DMS79 treated with DMSO at 0.1 percent for 48 hours (cell line): ENCODE measurements at places on chromosomes 4 and X.
A peak's percentile ranks its signal among the peaks of the same experiment; 100 is the strongest.

DNA sequence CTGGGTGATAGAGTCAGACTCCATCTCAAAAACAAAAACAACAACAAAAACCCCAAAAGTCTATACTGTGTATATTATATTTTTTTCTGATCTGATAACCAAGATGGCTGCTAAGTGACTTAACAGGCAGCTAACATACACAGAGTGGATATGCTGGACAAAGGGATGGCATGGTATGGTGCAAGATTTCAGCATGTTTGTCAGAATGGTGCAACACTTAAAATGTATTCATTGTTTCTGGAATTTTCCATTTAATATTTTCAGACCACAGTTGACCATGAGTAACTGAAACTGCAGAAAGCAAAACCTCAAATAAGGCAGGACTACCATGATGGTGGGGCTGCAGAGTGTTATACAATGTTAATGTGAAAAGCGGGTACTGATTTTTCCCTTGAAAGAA lies 6.1 kb upstream of the BOD1L1 start:
- no peak for DNase-seq

DNA sequence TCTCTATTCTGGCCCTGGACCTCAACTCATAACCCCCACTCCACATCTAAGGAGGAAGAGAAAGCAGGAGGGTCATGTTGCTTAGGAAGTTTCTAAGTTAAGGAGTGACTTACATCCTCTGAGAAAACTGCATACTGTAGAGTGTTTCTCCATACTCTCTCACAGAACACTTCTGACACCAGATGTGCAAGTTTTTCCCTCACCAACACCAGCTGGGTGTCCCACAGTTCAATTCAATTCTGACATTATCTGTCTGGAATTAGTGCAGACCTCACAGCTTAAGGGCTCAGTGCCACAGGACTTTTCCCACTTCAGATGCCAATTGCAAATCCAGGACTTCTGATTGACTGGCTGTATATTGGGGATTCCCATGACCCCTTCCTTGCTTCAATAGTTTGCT lies 89.0 kb upstream of the SFRP2 start:
- no peak for DNase-seq

- DNase-seq, result peak; percentile 2
Observed at GRCh38 chrX:8586953-8587352, 122.3 kb downstream of the VCX3B start.

- DNase-seq, result no peak
Observed at GRCh38 chrX:2500803-2501558, at the start of the genes DHRSX and ZBED1. Gene DHRSX, minus strand, starts transcription at chrX:2500976. Its CDS starts 51 bp downstream, at chrX:2500925. Gene ZBED1, minus strand, starts transcription at chrX:2500976. Its CDS starts 10,257 bp downstream, at chrX:2490719.

GRCh38 chr4:163651761-163652160 lies 157.3 kb downstream of the TMA16 start:
- DNase-seq, result no peak

DNA sequence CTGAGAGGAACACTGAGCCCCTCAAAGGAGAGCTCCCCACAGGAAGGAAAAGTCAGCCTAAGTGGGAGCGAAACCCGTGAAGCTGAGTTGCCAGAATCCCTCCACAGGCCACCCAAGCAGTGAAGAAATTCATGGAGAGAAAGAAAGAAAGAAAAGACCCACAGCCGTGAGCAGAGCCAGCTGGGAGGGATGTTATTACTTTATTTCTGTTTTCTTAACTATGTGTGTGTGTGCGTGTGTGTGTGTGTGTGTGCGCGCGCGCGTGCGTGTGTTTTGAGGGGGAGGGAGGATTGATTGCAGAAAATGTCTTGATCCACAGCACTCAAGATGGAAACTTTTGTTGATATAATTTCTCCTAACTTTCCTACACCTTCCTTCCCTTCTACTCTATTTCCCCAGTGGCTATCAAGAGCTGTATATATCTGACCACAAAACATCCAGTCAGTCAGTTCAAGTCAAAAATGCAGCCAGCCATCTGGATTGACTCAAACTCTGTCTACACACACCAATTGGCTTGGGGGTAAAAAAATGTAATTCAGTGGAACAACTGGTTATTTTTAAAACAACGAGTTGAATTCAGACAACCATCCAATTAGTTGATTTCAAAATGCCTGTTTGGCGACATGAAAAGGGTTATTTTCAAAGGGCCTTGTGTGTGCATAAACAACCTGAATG lies 13.8 kb upstream of the GPC3 start:
- no peak for DNase-seq

DNA sequence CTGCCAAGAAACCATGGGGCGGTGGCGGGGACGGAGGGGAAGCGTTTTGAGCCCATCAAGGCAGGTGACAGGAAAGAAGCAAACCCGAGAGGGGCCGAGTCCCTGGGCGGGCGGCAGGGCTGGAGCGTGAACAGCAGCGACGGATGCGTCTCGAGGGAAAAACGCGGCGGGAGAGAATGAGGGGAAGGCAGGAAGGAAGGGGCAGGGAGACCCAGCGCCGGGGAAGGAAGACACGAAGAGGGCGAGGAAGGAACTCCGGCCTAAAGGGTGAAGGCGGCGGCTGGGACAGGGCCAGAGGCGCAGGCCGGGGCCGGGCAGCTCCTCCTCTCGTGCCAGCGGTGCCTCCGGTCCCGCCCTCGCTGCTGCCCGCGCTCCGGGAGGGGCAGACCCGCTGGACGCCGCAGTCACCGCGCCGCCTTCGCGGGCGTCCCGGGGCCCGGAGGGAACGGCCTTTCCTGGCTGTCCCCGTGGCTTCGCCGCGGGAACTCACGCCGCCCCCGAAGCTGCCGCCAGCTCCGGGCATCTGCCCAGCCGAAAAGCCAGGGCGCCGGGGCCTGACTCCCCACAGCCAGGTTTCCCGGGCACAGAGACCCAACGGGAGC lies 751 bp upstream of the RGS12 start:
- no peak for DNase-seq

- no peak for DNase-seq
Observed at GRCh38 chr4:74608151-74608949, 163.4 kb downstream of the AREG start.

DNA sequence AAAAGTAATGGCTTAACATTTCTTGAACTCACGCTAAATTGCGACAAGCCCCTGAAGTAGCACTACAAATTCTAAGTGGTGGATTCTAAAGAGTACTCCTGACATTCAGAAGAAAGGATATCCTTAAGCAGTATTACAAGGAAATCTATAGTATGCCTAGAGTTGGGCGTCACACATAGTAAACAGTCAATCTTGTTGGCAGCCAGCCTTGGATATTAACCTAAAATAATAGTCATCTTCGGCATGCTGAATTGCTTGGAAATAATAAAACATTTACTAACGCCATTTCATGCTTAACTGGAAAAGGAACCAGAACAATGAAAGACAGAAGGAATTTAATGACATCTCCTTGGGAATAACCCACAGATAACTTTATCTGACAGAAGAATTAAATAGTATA lies 18.6 kb downstream of the ATP8A1 start:
- DNase-seq, result peak; percentile 1

DNA sequence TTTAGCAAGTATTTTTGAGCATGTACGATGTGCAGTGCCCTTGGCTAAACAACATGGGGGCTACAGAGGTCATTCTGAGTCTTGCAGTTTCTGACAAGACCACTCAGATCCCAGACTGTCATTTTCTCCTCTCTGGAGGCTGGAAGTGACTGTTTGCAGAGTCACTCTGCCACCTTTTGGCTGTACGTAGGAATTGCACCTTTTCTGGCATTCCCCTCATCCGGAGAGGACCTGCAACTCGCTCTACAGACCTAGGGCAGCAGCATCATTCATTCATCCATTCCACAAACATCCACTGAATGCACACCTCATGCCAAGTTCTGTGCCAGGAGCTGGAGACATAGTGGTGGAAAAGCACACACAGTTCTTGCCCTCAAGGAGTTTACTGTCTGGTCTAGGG lies 160.4 kb upstream of the GPR101 start:
- no peak for DNase-seq

GRCh38 chr4:173009129-173009823 lies 159.3 kb upstream of the GALNT7 start:
- no peak for DNase-seq

DNA sequence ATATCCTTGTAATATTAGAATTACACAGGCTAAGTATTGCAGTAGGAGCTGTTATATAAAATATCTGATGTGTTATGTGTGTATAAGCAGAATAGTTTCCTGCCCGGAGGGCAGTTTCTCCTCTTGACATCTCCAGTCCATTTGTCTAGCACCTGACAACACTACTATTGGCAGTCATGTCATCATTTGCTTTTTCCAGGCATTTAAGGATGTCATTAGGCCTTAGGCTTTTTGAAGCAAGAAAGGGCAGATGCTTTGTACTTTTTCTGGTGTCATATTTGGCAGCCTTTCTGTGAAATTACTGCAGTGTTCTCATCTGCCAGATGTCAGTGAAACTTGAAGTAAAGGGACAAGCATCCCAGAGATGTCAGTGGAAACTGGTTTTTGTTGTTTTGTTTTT lies 2017.6 kb upstream of the IGFBP7 start:
- no peak for DNase-seq

DNA sequence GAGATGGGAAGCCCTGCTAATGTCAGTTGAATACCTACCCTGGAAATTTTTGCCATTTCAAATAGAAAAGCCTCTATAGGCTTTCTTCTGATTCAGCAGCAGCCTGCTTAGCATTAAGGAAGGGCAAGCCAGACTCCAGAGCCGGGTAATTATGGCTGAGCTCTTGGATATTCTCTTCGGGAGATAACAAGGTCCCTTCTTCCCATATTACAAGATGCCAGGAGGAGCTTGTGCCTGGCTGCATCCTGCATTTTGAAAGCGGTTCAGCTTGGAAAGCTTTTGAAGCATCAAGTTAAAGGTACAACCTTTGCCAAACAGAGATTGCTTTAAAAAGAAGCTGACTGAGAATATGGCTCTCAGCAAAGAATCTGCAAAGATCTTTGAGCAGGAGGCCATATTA lies 399.6 kb upstream of the RPS6KA3 start:
- DNase-seq, result no peak

DNA sequence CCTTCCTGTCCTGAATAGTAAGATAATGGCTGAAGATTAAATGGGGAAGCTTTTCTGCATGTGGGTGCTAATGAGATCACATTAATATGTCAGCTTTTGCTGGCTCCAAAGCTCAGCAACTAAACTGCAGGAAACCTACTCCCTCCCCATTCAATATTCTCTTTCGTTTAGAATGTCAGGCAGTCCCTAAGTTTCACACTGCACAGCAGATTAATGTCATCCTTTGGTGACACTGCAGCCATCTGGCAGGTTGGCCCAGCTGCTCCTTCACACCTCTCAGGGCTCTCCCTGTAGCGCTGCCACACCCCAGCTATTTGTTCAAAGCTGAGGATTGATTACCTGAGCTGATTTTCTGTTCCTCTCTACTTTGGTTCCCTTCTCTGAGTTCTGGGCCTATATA lies 110.5 kb downstream of the KDR start:
- DNase-seq, result no peak

- no peak for DNase-seq
Observed at GRCh38 chrX:45750639-45751038, 550.0 kb upstream of the DIPK2B start.

DNA sequence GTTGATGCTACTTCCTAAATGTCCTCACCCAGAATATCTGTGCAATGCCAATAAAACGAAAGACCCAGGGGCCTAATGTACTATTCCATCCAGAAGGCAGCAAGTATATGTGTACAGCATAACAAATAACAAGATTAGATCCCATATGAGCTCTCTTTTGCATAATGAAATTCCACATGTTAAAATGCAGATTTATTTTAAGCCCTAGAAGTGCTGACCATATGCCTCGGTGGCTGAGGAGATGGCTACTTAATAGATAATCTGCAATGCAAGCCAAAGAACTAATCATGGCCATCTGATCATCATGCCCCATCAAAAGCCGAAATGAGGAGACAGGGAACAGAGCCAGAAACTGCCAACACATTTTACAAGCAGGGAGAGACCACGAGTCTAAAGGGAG lies 293.5 kb downstream of the KCNIP4 start:
- DNase-seq, result no peak

GRCh38 chr4:56467284-56468096 lies at the start of gene SRP72:
Gene SRP72, plus strand, starts transcription at chr4:56467617. Its CDS starts 19 bp downstream, at chr4:56467636.
- DNase-seq, result peak; percentile 86

GRCh38 chr4:143071351-143071750 lies 113.4 kb upstream of the USP38 start:
- DNase-seq, result no peak

DNA sequence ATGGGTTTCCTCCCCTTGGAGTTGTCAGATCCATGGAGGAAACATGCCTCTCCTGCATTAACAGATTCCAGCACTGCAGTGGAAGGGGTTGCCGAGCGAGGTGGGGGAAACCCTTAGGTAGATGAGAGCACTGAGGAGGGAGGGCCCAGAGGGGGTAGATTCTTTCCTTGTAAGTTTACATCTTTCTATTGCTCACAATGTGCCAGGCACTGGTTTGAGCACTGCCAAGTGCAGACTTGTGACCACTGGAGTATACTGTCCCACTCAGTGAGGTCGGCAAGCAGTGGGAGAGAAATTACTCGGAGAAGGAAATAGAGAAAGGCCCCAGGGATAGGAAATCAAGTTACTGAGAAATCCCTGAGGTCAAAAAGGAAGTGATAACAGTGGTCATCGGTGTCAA lies 27.8 kb upstream of the TMEM154 start:
- no peak for DNase-seq

DNA sequence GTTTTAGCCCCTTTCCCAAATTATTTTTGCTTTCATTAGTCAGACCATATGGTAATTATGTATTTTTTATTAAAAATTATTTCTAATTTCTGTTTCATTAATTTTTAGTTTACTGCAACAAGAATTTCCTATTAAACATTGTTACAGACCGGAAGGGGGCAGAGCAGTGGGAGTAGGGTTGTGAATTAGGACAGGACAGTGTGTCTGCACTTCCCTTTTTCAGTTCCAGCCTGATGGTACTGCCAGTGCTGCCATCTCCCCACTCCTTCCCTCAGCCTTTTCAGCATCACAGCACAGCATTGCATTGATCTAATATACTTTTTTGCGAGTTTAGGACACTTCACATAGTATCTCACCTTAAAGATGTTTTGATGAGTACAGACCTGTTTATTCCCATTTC lies 76.5 kb downstream of the STIM2 start:
- DNase-seq, result no peak

- DNase-seq, result no peak
Observed at GRCh38 chrX:122188751-122189150, 995.3 kb upstream of the GRIA3 start.
